ENCODE measurements at places on chromosomes 11 and 22.
A peak's percentile ranks its signal among the peaks of the same experiment; 100 is the strongest.

DNA sequence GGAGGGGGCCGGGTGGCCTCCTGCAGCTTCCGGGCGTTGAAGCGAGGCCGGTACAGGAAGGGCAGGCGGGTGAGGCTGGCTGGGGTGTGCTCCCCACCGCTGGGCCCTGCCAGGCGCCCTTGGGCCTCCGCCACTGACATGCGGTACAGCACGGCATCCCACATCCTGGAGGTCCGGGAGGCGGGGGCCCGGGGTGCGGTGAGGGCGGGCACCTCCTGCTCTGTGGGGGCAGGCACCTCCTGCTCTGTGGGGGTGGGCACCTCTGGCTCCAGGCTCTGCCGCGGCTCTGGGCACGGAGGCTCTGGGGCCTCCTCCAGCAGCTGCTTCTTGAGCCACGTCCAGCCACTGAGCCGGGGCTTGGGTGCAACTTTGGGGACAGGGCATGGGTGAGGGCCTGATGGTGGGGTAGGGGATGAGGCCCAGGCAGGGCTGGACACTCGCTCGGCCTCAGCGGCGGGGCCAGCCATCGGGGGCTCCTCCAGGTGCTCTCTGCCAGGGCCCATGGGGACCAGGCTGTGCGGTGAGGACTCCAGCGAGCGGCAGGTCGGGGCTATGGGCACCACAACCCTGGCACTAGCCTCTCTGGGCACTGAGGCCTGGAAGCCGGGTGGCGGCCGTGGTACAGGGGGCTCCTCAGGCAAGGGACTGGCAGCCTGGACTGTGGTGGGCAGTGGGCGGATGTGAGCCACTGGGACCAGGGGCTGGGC, 2.3 kb downstream of the PRR33 start:
- DNase-seq = no peak

- no peak for DNase-seq
Measured at GRCh38 chr22:19930551-19931486, 10.8 kb upstream of the COMT start.

DNA sequence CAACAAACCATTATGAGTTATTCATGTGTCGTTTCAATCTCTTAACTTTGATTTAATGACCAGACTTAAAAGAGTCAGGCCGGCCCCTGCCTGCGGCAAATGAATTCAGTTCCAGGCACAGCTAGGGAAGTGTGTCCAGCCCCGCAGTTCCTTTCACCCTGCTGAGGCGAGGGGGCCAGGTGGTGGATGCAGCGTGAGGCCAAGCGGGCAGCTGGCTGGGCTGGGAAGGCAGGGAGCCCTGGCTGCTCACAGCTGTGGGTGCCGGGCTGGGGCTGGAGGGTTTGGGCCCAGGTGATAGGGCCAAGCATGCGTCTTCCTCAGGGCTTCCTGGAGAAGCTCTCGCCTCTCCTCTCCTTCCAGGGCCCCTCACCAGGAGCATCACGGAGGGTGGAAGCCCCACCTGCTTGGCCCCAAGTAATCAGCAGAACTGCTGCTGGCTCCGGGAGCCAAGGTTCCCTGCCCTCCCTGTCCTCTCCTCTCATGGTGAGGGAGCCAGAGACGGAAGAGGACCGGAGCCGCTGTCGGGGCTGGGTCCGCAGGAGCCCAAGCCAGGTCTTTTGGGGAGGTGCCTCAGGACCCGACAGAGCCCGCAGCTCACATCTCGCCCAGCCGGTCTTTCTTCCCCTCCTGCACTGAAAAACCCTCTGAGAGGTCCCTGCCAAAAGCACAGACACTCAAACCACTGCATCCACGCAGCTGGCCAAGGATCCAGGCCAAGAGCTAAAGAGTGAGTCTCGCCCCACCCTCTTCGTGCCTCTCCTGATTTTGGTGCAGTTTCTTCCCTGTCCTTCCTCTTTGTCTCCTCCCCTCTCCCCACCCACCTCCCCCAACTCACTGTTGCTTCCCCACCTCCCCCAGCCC, 97.0 kb downstream of the ST3GAL4 start:
- DNase-seq = no peak

GRCh38 chr22:32043391-32043790, 330 bp downstream of the SLC5A1 start:
- DNase-seq = no peak

- DNase-seq = peak; percentile 11
Measured at GRCh38 chr11:131817687-131818188, 447.3 kb downstream of the NTM start.

DNA sequence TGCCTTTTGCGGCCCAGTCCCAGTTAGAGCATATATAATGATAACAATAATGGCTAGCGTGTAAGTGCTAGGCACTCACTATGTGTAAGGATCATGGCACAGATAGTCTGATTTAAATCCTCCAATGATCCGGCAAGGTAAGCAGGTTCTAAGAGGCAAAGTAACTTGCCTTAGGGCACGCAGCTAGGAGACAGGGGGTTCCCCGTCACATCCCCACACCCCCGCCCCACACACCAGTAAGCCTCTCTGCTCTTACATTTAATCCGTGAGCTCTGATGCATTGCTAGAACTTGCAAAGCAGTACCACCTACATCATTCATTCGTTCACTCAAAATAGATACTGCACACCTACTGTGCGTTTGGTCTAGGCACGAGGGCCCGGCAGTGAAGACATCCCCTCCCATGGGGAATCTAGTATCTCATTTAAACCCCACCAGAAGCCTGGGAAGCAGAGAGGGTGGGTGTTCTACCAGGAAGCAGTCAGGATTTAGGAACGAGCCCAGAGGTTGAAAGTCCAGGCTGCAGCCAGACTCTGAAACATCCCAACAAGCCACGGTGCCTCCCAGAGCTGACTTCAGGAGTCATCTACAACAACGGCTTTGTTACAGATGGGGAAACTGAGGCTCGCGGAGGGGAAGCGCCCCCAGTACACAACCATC, 20.6 kb downstream of the TMPRSS6 start:
- DNase-seq = no peak

DNA sequence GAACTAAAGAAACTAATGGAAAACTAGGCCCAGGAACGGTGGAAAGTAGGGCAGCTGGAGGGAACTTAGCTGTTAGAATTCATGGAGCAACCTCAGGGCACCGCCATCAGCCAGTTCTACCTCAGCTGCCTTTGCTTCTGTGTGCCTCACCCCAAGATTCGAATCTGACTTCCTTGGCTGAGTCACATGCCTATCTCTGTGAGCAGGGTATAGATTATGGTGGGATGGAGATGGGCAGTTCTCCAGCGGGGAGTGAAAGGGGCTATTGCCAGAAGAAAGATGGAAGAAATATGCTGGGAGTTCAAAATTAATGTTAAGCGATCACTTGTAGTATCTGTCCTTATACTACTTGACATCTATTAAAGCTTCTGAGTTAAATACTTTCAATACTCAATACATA, 18.9 kb upstream of the VWA5A start:
- DNase-seq = no peak

DNA sequence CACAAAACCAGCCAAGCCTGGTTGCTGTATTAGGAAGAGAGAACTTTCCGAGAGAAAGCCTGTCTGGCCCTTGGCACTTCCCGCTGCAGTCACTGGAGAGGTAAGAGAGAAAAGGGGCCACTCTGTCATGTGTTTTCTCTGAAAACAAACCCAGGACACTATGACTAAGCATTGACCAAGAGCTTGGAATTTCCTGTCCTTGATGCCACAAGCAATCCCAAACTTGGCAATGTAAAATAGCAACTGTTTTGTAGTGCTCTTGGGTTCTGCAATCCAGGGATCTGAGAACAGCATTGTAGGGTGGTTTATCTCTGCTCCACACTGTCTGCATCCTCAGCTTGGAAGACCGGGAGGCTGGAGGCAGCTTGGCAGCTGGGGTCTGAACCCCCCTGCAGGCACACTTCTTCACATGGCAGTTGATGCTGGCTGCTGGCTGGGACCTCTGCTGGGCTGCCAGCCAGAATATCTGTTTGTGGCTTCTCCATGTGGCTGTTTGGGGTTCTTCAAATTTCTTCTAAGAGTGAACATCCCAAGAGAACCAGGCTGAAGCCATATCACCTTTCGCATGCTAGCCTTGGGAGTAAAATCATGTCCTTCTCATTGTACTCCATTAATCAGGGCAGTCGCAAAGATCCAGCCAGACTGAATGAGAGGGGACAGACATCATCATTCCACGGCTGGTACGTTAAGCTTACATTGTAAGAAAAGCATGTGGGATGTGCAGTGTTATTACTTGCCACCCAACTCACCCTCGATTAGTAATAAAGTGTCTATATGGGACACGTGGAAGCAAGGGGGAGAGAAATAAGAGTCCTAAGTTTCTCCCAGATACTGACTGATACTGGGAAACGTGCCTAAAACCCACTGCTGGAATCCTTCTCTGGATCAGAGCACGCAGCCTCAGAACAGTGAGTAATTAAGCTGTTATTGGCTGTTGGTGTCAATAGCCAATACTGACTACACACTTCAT, 537.4 kb upstream of the B3GAT1 start:
- no peak for DNase-seq

DNA sequence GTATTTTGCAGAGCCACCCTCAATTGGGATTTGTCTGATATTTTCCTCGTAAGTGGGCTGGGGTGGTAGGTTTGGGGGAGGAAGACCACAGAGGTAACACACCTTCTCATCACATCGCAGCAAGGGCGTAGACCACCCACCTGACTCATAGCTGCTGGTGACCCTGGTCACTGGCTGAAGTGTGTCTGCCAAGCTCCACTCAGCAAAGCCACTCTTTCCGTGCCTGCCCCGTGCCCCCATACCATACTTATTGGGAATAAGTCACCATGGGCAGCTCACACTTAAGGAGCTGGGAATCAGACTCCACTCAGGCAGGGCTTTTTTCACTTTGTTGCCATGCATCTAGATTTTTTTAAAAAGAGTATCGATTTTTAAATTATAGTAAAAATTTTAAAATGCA, 111.6 kb downstream of the PHF21B start:
- DNase-seq = no peak

GRCh38 chr22:23693979-23694680, 3.3 kb downstream of the RGL4 start:
- no peak for DNase-seq

GRCh38 chr11:13384908-13385640, 77.9 kb downstream of the BTBD10 start:
- DNase-seq = peak; percentile 59

- DNase-seq = peak; percentile 17
Measured at GRCh38 chr11:68370211-68371111, 58.1 kb downstream of the LRP5 start.

GRCh38 chr11:125347261-125347585, 148.8 kb downstream of the FEZ1 start:
- DNase-seq = no peak

DNA sequence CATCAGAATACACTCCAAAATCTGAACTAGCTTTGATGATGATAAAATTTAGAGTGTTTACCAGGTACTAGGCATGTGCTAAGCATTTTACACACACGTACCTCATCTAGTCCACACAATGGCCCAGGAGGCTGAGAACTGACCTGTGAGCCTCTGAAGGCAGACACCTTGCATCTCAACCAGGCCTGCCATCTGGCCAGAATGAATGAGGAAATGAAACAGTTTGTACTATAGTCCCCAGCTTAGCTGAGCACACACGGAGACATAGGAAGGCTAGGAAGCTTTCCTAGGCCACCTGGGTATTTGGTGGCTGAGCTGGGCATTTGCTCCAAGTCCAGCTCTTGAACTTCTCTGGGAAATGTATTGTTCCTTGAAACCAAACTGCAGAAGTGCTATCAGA, 6.9 kb upstream of the SHANK3 start:
- no peak for DNase-seq

DNA sequence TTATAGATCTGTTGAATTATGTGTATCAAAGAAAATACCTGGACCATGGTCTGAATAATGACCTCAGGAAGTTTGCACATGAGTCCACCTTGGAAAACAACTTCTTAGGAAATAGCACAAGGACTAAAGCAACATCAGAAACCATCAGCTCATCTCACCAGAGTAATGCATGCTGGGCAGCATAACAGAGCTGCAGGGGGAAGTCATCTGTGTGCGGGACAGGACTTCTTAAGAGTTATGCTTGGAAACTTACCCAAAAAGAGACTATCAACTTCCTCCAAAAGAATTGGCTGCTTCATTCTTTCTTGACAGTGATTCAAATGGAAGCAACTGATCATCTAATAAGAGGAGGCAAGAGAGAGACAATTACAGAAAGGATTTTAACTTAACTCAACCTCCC, 2.5 kb downstream of the OR56B4 start:
- no peak for DNase-seq

DNA sequence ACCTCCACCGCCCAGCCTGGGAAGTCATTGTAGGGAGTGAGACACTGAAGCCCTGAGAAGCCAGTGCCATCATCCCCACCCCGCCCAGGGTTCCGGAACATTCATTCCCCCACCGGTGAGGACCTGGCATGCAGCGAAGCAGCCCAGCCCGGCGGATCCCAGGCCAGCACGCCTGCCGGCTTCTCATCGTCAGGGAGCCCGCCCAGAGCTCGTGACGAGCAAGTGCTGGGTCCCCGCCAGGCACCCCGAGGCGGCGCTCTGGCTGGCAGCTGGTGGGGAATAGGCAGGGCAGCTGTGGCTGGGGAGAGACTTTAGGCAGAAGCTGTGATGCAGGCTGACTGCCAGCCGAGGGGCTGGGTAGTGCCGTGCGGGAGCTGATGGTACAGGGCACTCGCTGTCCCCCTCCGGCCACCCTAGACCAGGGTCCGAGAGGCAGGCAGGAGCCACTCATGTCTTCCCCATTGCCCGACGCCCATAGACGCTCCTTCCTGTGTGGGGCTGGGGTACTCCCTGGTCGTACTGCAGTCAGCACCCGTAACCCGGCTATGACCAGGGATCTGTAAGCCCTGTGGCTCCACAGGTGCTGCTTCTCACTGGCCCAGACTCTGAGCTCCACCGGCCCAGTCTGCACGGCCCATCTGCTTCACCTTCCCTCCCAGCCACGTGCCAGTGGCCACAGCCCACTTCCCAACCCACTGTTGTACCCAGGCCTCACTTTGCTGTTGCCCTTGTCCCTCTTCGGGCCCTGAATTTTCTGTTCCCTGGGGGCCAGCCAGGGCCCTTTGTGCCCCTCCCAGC, 24.5 kb upstream of the CABP7 start:
- no peak for DNase-seq

DNA sequence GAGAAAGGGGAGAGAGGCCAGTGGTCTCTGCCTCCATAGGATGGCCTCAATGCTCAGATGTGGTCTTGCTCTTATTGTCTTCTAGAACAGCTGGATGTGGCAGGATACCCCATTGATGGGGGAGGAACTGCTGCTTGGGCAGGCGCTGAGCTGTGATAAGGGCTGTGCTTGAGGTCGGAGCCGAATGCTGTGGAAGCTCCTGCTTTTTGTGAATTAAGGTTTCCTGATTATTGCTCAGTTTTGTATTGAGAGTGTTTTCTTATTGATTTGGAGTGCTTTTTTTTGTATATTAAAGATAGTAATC, 57.2 kb downstream of the CABIN1 start:
- no peak for DNase-seq

GRCh38 chr11:86476109-86476861, 101.6 kb downstream of the CCDC81 start:
- DNase-seq = no peak

- DNase-seq = no peak
Measured at GRCh38 chr22:20607157-20607907, 99.9 kb downstream of the MED15 start.

- no peak for DNase-seq
Measured at GRCh38 chr22:31926024-31926423, 18.3 kb upstream of the YWHAH start.

Data from NCI-H2227 treated with DMSO at 0.1 percent for 48 hours (cell line).